ENCODE measurements at places on chromosomes 1 and 21.
A peak's percentile ranks its signal among the peaks of the same experiment; 100 is the strongest.

DNA sequence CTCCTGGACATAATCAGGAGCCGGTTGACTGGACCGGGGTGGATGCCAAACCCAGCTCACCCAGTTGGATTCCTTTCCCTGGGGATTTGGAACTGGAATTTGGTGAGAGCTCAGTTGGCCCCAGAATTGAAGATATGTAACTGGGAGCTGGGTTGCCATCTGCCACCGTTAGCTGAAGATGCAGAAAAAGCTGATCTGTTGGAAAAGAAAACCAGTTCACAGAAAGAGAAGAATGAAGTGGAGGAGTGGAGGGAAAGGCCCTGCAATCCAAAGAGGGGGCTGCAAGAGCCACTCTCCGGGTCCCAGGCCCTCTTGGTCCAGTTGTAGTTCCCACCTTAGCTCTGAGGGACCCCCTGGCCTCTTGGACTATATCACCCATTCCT lies 16.0 kb downstream of the TEX35 start:
- DNase-seq: no peak

DNA sequence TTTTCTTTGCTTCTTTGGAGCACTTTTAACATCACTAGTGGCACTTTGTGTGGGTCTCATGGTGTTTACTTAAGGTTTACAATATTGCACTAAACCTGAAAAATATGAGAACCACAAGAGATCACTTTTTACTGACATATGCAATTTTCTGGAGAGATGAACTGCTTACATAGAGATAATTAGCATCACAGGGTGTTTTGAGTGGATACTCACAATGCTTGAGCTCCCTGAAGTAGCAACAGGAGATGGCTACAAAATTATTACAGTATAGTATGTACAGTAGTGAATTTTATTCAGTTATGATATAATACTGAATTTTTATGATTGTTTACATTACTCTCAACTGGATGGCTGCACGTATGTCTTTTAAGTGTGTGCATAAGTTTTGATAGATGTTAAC lies 22.6 kb downstream of the RPRD2 start:
- DNase-seq: no peak

GRCh38 chr1:62887799-62888507 lies 104.0 kb downstream of the ATG4C start:
- no peak for DNase-seq

GRCh38 chr1:223183268-223183862 lies 40.3 kb upstream of the TLR5 start:
- DNase-seq: peak; percentile 41

GRCh38 chr1:199124351-199124750 lies 485.5 kb downstream of the PTPRC start:
- peak; percentile 7 for DNase-seq

DNA sequence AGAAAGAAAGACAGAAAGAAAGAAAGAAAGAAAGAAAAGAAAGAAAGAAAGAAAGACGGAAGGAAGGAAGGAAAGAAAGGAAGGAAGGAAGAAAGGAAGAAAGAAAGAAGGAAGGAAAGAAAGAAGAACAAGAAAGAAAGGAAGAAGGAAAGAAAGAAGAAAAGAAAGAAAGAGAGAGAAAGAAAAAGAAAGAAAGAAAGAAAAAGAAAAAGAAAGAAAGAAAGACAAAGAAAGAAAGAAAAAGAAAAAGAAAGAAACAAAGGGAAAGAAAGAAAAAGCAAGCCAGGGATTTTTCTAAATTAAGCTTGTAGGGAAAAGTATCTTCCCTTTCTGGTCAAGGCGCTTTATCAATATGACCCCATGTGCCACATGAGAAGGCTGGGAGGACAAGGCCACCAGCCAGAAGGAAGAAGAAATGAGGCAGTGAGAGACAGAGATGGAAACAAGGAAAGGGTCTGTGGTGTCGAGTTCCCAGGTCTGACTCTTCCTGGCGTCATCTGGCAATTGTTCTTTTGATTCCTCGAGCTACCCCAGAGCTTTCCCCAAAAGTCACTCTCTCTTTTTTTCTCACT lies 88.4 kb upstream of the LPGAT1 start:
- DNase-seq: no peak

- no peak for DNase-seq
These were observed 4.1 kb upstream of the COL6A2 start for GRCh38 chr21:46093668-46094400.

DNA sequence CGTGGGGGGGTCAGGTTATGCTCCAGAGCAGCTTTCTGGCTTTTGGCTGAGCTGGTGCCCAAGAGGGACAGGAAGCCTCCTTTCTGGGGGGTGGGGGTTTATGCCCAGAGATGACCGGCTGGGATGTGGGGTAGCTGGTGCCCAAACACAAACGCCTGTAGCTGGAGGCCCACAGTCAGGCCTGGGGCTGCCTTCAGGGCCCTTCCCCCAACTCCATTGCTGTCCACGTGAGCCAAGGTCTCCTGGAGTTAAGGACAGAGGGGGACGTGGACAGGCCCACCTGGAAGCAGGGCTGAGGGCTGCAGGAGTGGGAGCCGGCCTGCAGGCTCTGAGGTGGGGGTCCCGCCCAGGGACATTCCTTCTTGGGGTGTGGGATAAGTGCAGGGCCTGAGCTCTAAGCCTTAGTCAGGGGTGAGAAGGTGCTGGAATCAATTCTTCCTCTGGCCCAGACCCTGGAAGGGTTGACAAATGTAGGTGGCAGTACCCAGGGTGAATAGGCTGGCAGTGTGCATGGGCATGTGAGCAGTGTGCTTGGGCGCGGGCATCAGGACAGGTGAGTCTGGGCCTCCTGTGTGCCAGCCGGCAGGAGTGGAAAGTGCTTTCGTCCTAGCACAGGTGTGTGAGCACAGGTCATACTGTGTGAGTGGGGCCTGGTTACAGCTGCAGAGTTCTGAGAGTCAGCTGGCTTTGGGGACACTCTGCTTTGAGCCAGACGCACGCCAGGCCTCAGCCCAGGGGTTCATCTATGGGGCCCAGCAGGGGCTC lies 6.8 kb downstream of the CPLANE2 start:
- DNase-seq: no peak

DNA sequence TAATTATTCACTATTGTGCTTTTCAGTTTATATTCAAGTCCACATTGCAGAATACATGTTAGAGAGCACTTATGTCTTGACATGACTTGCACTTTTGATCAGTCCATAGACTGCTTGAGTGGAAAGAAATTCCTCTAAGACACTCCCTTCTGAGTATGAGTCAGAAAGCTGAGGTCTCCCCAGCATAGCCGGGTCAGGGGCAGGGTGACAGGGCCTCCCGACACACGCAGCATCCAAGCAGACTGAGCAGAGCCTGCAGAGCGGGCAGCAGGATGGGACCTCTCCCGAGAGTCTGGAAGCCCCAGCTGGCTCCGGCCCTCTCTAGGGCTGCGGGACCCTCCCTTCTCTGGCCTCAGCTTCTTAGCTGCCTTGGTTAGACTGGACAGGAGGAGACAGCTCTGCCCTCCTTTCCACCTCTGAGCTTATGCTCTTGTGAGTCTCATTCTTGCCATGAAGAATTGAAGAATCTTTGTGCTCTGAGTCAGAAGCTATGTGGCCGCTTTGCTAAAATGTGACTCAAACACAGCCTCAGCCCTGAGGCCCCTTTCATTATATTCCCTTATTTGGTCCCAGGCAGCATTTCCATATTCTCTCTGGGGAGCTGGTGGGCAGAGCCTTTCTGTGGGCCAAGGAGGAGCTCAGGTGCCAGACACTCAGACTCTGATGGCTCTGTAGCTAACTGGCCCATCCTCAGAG lies 11.2 kb upstream of the CAPN2 start:
- peak; percentile 96 for DNase-seq

GRCh38 chr1:161827786-161828185 lies 61.7 kb downstream of the ATF6 start:
- DNase-seq: peak; percentile 29

DNA sequence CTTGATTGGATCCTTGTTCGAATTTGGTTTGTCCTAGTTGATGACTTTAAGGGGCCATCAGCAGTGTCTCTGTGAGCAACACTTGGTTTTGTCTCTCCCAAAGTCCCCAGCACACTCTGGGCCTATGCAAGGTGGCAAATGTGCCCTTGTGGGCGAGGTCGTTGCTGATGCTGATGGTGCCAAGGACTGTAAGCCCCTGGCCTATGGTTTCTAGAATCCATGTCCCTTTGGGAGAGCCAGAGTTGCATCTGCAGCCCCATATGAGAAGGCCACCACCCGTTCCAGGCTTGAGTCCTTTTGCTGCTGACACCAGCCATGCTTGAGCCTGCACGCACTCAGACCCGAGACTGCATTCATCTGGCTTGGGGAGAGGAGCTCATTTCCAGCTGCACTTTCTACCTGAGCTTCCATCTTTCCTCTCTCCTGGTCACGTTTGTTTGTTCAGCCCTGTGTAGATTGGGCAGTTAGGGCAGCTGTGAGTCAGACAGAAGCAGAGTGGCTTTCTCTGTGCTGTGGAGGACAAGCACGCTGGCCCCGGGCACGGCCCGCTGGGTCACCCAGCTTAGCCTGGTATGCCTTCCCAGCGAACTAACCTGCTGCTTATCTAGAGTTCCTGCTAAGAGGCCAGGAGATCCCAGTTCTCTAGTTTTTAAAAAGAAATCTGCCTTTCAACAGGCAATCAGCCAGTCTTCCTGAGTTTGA lies 52.1 kb upstream of the CSF3R start:
- DNase-seq: no peak

GRCh38 chr1:92958203-92958970 lies 2.9 kb downstream of the DIPK1A start:
- DNase-seq: no peak

DNA sequence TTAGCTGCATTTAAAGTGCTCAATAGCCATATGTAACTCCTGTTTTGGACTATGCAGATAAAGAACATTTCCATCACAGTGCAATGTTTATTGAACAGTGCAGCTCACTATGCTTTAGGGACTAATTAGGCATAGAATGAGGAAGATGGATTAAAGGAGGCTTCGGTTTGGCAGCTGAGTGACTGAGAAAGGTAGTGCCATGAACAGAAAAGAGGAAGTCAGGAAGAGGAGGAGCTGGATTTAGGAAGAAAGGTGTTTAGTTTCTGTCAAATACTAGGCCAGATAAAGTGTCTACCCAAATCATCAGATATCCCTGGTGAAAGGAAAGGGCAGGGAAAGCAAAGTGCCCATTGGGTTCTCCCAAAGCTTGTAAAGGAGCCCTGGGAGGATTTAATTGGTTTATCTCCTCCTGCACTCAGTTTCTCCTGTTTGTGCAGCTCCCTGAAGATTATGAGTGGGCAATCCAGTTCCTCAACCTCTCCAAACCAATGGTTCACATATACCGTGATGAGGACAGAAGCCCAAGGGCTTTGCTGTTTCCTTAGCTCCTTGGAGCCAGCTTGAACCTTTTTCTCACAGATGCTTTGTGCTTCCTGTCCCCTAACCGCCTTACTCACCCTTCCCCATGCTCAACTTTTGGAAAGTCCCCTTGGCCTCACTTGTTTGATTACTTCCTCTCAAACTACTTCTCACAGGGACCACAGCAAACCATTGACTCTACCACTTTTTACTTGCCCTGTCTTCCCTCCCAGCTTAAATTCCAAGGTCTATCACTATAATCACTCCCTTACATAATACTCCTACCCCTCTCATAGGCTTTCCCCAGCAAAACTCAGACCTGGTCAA lies 3.5 kb upstream of the RAP1A start:
- no peak for DNase-seq

DNA sequence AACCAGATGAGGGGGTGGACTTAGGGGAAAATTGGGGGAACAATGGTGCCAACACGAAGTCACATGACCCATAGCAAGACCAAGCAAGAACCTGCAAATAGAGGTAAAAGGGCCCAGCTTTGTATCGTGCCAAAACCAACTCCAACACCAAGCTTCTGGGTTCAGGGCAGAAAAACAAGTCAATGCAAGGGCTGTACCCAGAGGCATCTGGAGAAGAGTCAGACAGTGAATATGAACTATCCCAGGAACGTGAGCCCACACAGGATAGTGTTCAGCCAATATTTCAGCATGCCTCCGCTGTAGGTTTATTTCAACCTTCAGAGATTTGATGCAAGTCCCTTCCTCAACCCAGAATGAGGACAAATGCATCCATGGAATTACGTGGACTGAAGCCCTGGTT lies 15.0 kb upstream of the ZMYM6 start:
- DNase-seq: no peak

DNA sequence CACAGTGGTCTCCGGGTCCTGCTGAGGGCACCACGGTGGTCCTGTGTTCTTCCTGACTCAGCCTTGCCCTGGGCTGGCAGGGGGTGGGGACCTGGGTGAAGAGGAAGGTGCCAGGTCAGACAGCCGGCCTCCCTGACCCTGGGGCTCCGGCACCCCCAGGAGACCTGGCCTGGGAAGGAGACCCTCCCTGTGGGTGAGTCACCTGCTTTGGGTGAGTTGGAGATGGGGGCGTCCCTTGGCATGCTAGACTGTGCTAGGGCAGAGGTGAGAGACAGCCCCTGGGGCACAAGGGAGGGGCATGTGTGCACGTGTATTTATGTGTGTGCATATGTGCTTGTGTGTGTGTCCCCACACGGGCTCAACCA lies 23.4 kb downstream of the SPSB1 start:
- DNase-seq: peak; percentile 49

- peak; percentile 70 for DNase-seq
These were observed 5.6 kb upstream of the POFUT2 start for GRCh38 chr21:45293220-45293725.

DNA sequence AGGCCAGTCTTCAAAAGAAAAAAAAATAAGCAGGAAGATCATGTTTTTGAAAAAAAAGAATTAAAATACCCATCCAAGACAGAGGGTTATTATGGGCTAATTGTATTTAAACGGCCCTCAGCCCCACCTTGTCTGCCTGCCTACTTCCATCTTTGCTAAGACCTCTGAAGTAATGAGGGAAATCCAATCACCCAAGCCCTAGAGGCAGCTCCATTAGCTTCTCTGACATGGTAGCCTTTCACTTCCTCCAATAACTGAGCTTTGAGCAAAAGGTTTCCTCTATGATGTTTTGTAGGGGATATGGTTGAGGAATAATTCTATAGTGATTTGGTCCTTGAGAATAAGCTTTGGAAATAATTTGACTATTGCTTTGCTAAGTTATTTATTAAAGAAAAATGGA lies 178.2 kb upstream of the SGIP1 start:
- no peak for DNase-seq

DNA sequence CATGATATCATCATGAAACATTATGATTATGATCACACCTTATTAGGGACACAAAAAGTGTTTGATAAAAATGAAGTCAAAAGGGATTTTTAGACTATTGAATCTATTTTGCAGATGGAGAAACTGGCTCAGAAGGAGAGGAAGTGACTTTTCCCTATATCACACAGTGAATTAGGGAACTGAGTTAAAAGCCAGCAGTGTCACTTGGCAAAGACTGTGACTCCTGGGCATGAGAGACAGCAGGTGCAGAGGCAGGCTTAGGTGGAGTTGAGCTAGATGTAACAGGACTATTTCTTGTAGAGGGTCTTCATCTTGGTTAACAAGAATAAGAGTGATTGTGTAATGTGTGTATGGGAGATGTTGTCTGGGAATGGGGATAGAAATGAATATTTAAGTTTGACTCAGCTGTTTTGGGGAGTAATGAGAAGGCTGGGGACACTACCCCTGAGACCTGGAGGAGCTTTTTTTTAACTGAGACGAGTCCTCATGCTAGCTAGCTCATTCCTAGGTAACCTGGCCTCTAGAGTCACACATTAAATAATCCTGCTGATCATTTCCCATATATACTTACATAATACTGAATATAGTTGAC lies 1.0 kb upstream of the CD84 start:
- DNase-seq: no peak

Data from fibroblast of mammary gland (primary cell).